Neural crest cell (in vitro differentiated cells): ENCODE measurements at places on chromosomes 5 and 9. TPM values are rescaled to one million over a fixed set of nuclear protein-coding genes. Genes with fewer than 3 reads are reported as not detected.

Gene TEK
- 0.89 and 1.0 TPM in 2 replicates for total RNA-seq

DNA sequence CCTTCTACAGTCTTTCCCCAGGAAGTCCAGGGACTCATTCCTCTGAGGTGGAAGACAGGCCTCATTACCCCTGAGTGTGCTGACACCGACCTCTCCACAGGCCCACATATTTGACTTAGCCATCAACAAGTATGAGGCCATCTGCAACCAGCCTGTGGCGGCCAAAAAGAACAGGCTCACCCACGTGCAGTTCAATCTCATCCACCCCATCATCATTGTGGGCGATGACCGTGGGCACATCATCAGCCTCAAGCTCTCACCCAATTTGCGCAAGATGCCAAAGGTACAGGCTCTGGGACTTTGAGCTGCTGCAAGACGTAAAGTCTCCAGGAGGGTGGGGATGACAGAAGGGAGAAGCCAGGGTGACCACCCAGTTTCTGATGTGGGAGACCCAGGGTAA is 5.6 kb downstream of the ENHO start:
- DNase-seq: no peak

- no peak for DNase-seq
Measured at GRCh38 chr5:149611326-149611725, 30.0 kb downstream of the ARHGEF37 start.

DNA sequence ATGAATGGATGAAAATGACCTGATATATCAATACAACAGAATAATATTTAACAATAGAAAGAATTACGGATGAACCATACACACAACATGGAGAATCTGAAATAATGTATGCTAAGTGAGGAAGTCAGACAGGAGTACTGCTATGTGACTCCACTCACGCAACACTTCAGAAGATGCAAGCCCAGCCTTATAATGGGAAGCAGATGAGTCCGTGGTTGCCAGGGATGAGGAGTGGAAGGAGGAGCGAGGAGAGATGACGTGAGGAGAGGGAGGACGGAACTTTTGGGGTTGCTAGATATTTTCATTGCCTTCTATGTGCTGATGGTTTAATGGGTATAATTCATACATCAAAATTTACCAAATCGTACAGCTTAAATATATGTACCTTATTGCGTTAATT is 55.4 kb upstream of the ERCC6L2 start:
- no peak for DNase-seq

GRCh38 chr9:8732367-8733075 is 932.9 kb upstream of the DMAC1 start:
- DNase-seq: no peak

GRCh38 chr5:1915316-1915715 is 32.6 kb upstream of the IRX4 start:
- no peak for DNase-seq

DNA sequence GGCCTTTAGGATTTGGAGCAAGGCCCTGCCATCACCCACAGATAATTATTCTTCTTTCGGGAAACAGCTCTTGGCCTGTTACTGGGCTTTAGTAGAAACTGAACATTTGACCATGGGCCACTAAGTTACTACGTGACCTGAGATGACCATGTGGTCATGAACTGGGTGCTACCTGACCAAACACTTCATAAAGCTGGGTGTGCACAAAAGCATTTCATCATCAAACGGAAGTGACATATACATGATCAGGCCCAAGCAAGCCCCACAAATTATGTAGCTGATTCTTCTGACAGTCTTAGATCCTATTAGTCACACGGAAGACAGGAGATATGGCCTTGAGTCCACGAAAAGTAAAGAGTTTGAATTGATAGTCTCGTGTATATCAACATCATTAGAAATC is 130.9 kb upstream of the FBN2 start:
- DNase-seq: no peak

DNA sequence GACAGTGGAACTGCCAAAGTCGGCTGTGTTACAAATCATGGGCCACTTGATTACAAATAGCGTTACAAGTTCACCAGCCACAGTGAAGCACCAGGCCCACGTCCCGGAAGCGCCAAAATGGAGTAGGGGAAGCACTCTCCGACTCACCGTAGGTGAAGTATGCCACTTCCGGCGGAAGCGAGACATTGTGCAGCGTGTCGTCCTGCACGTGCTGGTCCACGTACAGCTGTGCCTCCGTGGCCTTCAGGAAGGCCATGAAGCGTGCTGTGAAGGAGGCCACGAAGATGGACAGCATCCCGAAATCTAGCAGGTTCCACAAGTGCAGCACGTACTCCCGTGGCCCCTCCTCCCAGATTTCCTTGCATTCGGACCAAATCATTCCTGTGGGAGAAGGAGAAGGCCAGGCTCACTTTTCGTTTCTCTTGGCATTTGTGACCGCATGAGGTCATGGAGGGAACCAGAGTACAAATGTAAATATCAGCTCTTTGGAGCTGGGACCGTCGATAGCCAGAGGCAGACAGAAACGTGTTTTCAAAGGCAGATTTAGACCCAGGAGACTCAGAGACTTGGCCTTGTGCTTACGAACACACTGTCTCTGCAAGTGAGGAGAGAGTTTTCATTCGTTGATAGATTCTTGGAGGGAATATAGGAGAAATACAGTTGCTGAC is 58.7 kb upstream of the SMIM32 start:
- no peak for DNase-seq

Gene LHX2
- total RNA-seq: 0.19 TPM in 1 of 2 replicates, not detected in the other

GRCh38 chr9:114033397-114034103 is 44.5 kb downstream of the AMBP start:
- peak; percentile 53 for DNase-seq

Gene FAM221B
- total RNA-seq: 0.19 and 0.43 TPM in 2 replicates

- no peak for DNase-seq
Measured at GRCh38 chr9:114677418-114677817, 4.6 kb downstream of the TEX48 start.

Gene CYLC2
- not detected in 2 replicates for total RNA-seq
